Right ventricle myocardium superior (tissue), 1 donor: ENCODE measurements at places on chromosomes 2 and 18.

DNA sequence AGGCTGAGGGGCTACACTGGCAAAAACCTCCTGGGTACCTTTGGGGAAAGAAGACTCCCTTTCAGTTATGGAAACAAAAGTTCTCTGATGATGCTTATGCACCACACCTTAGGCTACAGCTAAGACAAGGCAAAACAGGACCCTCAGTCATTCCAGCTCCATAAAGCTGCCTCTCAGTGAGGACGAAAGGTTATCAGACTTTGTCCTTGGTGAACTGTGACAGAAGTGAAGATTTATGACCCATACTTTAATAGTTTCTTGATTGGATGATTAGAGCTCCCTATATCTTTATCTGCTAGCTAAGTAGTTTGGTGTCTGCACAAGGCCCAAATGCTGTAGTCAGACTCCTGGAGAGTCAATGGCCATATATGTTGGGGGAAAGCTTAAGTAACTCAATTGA, 40.6 kb upstream of the SPRED2 start:
- DNase-seq, result no peak

DNA sequence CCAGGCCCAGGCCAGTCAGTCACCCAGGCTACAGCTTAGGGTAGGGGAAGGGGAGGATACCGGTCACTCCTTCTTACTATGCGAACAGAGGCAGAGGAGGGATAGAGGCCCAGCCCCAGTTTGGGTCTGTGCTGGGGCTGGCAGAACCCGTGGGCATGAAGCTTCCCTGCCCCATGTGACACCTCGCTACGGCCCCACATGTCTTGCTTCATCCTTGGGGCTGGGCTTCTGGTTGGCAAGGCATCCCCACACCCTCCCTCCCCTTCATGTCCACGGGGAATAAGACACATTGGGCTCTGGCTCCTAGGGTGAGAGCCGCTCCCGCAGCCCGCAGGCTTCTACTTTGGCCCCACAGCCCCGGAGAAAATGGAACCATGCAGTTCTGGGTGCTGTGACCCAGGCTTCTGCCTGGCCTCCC, 32.4 kb downstream of the HS1BP3 start:
- peak; percentile 61 for DNase-seq

- DNase-seq, result no peak
Observed at GRCh38 chr2:86283411-86284030, 53.9 kb downstream of the REEP1 start.

- no peak for DNase-seq
Observed at GRCh38 chr2:205658068-205658467, 24.2 kb upstream of the NRP2 start.

DNA sequence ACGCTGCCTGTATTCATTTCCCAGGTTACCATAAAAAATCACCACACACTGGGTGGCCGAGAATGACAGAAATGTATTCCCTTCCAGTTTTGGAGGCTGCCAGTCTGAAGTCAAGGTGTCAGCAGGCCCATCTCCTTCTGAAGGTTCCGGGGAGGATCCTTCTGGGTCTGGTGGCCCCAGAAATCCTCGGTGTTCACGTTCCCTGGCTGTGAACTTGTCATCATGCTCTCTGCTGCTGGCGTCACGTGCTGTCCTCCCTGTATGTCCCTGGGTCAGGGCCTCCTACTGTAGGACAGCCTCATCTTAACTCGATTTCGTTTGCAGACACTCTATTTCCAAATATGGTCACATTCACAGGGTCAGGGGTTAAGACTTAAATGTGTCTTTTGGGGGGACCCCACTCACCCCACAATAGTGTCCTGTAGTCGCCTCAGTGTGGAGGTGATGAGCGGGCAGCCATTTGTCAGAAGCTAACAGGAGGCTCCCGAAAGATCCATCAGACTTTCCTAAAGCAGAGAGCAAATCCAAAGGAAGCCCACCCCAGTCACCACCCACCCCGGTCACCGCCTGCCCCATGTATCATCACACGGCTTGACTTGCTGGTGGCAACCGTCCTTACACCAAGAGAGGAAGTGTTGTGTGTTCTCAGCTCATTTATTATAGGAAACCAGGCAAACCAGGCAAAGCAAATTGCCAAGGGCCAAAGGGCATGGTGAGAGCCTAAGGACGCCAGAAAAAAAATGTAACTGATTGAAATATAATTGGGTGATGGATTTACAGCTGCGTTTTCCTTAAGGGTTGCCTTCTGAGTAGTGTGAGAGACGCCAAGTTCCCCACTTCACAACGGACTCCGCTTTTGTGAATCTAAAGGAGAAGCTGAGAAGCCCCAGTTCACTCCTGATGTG, 148.8 kb upstream of the ZNF236 start:
- DNase-seq, result no peak

GRCh38 chr2:11097038-11097720, 58.1 kb upstream of the SLC66A3 start:
- DNase-seq, result peak; percentile 71

DNA sequence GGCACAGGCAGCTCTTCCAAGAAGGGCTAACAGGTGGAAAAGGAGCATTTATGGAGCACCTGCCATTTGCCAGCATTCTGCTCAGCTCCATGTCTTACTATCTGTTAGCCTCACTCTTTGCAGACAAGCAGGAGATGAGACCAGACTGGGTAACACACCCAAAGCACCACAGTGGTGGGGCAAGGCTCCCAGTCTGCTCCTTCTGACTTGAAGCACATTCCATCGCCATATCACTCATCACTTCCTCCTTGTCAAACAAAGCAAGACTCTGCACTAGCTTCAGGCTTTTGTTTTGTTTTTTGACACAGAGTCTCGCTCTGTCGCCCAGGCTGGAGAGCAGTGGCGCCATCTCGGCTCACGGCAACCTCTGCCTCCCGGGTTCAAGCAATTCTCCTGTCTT, 182.8 kb downstream of the MGAT5 start:
- DNase-seq, result no peak

GRCh38 chr2:102282678-102283091, 28.7 kb upstream of the IL1RL1 start:
- DNase-seq, result no peak

GRCh38 chr2:227054006-227054405, 110.0 kb downstream of the COL4A4 start:
- DNase-seq, result no peak

GRCh38 chr2:181570833-181571661, 85.9 kb downstream of the CERKL start:
- no peak for DNase-seq

GRCh38 chr2:239398521-239398921, 2.3 kb downstream of the HDAC4 start:
- no peak for DNase-seq

- DNase-seq, result no peak
Observed at GRCh38 chr2:35462226-35462998, 893.2 kb upstream of the CRIM1 start.

GRCh38 chr18:60411715-60412114, 39.1 kb upstream of the MC4R start:
- no peak for DNase-seq

GRCh38 chr2:85794038-85794441, 40.2 kb downstream of the ATOH8 start:
- DNase-seq, result no peak

GRCh38 chr2:168300460-168300859, 53.1 kb upstream of the STK39 start:
- DNase-seq, result no peak

DNA sequence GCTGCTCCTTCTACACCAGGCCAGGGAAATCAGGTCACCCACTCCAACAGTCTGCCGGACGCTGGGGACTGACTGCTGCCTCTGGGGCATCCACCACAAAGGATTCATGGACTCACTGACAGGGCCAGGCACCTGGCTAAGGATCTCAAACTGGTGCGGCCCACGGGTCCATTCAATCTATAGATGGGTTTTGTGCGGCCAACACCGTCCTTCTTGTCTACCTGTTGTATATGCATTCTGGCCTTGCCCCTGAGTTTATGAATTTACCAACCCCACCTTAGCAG, 10.9 kb upstream of the SLC20A1 start:
- DNase-seq, result no peak

GRCh38 chr18:48472610-48473009, 63.4 kb upstream of the ZBTB7C start:
- DNase-seq, result no peak

DNA sequence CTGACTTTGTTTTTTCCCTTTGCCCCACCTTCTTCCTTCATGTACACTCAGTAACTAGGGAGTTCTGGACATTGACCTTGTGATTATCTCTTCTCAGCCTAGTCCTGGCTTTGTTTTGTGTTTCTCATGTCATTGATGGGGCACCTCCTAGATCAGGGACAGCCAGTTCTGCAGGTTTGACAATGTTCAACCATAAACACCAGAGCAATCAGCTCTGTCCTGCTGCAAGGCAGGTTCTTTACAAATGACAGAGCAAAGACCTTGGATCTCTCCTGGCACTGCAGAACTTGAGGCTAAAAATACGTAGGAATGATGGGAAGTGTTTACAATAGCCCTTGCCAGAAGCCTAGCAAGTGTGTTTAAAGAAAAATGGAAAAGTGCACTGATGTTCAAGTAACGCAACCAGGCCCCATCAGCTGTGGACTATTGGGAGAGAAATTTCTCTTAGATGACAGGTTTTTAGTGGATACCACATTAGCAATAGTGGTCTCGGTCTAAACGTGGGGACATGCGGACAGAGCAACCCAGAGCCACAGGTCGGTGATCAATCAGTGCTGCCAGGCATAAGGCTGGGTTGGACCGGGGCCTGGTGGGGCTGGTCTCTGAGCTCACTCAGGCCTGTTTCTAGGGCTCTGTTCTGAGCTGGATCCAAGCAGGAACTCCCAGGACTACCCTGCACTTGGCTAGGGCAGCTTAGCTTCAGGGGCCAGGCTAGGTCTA, 76.8 kb downstream of the SOWAHC start:
- peak; percentile 76 for DNase-seq

DNA sequence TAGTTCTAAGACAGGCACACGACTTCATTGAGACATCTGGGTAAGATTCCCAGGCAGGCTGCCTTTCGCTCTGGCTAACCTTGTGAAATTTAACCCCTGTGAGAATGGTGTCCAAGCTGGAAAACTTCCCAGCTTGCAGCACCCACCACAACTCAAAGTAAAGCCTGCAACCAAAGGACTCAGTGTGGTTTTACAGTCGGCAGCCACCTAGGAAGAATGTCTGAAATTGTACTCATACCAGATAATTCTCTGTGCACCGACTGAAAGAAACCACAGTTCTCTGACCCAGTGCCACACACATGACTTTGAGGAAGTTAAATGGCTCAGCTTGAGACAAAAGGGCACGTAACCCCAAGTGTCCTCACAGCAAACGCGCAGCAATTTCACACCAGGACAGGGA, 125.7 kb downstream of the RBMS1 start:
- no peak for DNase-seq

GRCh38 chr18:56723068-56723467, 71.9 kb downstream of the WDR7 start:
- no peak for DNase-seq

GRCh38 chr2:58047373-58047935, 848 bp downstream of the VRK2 start:
- DNase-seq, result no peak

GRCh38 chr2:11286749-11287148, 57.7 kb downstream of the ROCK2 start:
- no peak for DNase-seq

DNA sequence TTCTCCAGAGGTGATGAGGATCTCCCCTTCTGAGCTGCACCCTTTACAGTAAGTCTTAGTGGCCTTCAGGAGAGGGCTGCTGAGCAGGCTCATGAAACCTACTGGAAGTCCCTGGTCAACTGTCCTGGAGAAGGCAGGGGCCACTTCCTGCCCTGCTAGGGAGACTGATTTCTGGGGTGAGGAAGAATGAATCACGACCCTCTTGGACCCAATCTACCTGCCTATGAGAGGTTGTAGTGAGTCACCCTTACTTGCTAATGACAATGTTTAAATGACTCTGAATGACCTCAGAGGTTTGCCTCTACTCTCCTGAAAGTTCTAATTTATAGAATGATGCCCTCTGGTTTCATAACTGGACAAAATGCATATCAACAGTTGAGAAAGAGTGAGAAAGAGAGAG, 79.4 kb upstream of the FAM136A start:
- no peak for DNase-seq

DNA sequence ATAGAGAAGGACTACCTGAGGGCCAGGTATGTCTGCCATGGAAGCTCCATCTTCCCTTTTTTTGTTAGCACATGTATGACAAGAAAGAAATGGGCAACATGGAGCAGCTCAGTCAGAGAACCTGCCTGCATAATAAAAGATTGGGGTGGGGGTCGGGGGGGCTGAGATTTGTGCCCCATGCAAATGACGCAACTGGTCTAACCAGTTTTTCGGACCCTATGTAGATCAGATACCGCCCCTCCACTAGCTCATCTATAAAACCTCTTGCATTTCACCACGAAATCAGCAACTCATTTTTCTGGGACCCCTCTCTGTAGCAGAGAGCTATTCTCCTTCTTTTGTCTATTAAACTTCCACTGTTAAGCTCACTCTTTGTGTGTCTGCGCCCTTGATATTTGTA, 657.2 kb downstream of the ERBB4 start:
- no peak for DNase-seq

- DNase-seq, result no peak
Observed at GRCh38 chr2:54687595-54688152, 35.8 kb upstream of the EML6 start.

DNA sequence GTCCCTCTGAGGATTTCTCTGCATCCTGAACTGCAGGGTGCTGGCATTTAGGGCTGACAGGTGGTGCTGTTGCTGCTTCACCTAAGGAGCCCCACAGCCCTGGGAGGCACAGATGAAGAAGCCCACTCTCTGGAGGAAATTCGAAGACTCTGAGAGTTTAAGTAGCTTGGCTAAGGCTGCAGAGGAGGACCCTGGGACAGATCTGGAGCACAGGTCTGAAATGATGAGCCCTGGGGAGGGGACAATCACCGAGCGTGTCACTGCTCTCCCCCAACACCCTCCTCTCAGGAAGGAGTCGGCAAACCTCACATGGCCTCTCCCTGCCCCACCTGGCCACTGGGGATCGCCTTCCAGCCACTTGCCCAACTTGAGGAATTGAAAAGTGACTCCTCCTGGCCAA, 18.6 kb downstream of the CYP27C1 start:
- DNase-seq, result no peak

- no peak for DNase-seq
Observed at GRCh38 chr2:127597984-127598380, 48.0 kb upstream of the GPR17 start.

DNA sequence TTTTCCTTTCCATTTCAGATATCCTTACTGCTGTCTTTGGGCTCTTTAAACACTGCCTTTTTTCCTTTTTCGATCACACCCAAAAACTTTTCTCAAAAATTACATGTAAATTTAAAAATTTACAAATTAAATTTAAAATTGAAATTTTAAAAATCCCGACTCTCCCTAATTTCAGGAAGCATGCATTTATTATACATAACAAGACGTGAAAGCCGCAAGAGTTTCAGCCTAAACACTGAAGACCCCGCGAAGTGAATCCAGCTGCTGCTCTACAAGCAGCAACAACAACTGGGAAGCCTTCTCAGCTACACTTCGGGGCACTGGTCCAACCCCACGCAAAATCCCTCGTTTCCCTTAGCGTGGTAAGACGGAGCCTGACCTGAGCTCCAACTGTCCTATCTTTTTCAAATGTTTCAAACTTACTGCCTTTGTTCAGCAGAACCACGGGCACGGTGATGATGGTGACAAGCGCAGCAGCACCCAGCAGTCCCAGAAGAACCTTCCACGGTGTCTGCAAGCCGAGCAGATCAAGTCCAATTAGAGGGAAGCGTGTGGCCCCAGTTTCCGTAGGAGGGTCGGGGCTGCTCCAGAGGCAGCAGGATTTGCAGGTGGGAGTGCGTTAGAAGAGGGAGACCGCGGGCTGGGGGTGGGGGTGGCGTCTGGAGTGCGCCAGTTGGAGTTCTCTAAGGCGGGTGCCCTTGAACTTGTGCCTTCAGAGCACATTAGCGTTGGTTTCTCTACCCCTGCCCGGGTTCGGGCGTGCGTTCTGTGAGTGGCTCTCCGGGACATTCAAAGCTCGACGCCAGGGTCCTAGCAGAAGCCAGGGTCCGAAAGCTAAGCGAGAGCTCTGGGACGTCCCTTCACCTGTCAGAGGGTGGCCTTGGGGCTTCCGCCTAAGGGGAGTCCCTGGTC, 783 bp downstream of the DPP4 start:
- no peak for DNase-seq
